ENCODE measurements at places on chromosomes 3 and 15. TPM values are rescaled to one million over a fixed set of nuclear protein-coding genes. Genes with fewer than 3 reads are reported as not detected.

DNA sequence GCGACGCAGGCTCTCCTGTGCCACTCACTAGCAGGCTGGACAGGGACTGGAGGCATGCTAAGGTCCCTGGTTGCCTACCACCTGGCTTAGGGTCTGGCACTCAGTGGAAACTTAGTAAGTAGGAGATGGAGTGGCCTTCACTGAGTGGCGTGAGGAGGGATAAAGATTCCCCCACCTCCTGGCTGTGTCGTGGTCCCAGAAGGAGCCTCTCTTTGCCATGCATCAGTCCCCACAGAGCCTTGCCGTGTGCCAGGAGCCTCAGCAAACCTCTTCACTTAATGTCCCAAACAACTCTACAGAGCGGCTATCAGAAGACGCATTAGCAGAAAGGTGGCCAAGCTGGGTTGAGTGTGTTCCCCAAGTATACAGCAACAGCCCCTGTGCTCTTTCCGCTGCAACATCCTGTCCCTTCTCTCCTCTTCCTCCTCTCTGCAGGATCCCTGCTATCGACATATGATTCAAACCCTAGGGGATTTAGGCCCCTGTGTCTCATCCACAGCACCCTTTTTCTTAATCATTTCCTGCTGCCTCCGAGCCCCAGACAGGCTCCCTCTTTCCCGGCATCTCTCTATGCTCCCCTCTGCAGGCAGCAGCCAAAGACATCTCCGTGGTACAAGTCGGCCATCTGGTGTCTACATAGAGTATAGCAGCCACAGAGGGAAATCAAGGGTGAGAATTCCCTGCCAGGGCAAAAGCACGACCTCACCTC is 66.7 kb downstream of the SLC6A1 start:
- peak; percentile 23 for DNase-seq
- no peaks in the 10 kb centered on the region for H3K36me3 ChIP-seq
- H3K27me3 ChIP-seq = no peaks in the 10 kb centered on the region
- peaks cover 5% of the 10 kb centered on the region for H3K4me1 ChIP-seq
- H3K27ac ChIP-seq = no peak overlapping the region
- H3K4me3 ChIP-seq = no peak overlapping the region

DNA sequence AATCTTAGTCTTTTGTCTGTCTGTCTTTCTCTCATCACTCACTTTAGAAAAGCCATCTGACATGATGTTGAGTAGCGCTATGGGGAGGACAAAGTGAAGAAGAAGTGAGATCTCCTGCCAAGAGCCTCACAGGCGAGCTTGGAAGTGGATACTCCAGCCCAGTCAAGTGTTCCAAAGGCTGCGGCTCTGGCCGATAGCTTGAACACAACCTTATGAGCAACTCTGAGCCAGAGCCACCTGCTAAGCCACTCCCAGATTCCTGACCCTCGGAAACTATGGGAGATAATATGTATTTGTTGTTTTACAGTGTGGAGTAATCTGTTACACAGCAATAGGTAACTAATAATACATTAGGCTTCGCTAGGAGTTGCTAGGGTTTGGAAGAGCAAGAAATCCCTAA is 76.2 kb downstream of the MB21D2 start:
- H3K36me3 ChIP-seq = no peaks in the 10 kb centered on the region
- peaks cover 2% of the 10 kb centered on the region for H3K4me1 ChIP-seq
- DNase-seq = no peak
- no peaks in the 10 kb centered on the region for H3K27me3 ChIP-seq
- H3K4me3 ChIP-seq = no peak overlapping the region

DNA sequence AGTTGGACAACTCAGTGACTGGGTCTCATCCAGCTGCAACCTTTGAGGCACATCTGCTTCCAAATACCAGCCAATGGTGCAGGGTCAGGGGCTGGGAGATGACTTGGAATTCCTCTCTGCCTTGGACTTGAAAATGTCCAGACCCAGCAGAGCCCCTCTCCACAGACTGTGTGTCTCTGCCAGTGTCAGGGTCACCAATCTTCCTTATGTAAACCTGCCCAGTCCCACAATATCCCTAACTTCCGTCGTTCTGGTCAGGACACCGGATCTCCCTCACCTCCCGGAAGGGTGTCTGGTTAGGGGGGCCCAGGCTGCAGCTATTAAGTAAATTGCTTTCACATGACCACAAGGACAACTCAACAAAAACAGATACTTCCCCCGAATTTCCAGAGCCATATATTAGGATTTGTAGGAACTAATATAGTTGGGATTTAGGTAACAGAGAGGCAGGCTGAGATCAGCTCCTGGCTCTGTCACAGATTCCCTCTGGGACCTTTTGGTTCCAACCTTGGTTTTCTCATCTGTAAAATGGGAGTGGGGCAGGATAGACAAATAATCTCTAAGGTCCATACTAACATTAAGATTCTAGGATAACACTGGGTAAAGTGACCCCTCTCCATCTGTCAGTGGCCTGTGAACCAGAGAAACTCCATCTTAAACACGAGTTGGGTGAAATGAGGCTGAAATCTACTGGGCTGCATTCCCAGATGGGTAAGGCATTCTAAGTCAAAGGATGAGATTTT is 30.8 kb downstream of the IGDCC3 start:
- H3K27ac ChIP-seq = no peak overlapping the region
- no peak for DNase-seq
- no peaks in the 10 kb centered on the region for H3K27me3 ChIP-seq
- no peaks in the 10 kb centered on the region for H3K36me3 ChIP-seq
- no peak overlapping the region for H3K4me3 ChIP-seq

IL5RA gene
- total RNA-seq = 1.8 TPM

DNA sequence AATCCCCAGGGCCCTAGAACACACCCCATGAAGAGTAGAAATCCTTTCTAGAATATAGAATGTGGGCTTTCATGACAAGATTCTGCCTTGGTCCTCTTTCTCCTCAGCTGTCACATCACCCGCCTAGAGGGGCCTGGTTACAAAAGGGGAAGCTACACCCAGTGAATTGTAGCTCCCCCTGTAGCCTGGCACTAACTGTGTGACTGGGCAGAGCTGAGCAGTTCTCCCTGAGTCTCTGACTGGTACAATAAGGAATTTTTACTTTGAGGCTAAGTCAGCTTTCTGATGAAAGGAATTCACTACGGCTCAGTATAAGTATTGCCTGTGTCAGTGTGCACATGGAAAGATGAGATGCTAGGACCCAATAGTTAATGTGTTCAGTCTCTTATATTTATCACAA is 28.7 kb upstream of the ZNF148 start:
- peaks cover 3% of the 10 kb centered on the region for H3K4me1 ChIP-seq
- no peak overlapping the region for H3K4me3 ChIP-seq
- H3K36me3 ChIP-seq = no peaks in the 10 kb centered on the region
- no peaks in the 10 kb centered on the region for H3K27me3 ChIP-seq
- no peak for DNase-seq
- H3K27ac ChIP-seq = no peak overlapping the region

ARHGAP11A gene
- total RNA-seq = 0.92 TPM

MINAR1 gene
- total RNA-seq = 1.3 TPM

IQCF5 gene
- not detected for total RNA-seq

DNA sequence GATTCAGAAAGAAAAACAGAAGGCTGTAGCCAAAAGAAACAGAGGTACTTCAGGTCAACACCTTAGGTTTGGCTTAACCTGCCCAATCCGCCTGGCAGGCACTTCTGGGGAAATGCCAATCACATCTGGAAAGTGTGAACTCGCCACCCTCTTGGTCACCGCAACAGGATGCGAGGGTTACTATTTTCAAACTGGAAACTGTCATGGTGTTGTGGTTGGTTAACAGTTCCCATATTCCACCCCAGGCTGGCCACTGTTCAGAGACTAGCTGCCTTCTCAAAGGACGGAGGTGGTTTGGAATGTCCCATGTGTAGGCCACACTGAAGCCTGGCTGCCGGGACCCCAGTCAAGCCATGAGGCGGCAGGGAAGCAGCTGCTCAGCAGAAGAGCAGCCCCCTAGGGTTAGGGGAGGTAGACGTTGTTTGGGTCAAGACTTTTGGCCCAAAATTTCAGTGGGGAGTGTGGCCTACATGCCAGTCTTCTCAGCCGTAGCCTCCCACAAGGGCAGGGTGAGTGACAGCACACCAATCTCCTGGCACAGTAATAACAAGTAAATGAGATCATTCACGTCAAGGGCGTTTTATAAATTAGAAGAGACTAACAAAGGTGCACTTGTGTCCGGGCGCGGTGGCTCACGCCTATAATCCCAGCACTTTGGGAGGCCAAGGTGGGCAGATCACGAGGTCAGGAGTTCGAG is 54.6 kb downstream of the UMPS start:
- H3K4me1 ChIP-seq = peaks cover 41% of the 10 kb centered on the region
- peak overlapping the region; percentile 77 for H3K27ac ChIP-seq
- no peaks in the 10 kb centered on the region for H3K27me3 ChIP-seq
- H3K4me3 ChIP-seq = no peak overlapping the region
- H3K36me3 ChIP-seq = no peaks in the 10 kb centered on the region
- DNase-seq = peak; percentile 36

C2CD4B gene
- total RNA-seq = 8.0 TPM

MED12L gene
- 0.27 TPM for total RNA-seq

ZBBX gene
- total RNA-seq = not detected

GRCh38 chr3:66490214-66490613 is 10.6 kb downstream of the LRIG1 start:
- H3K4me3 ChIP-seq = no peak overlapping the region
- H3K4me1 ChIP-seq = peaks cover 99% of the 10 kb centered on the region
- H3K27me3 ChIP-seq = no peaks in the 10 kb centered on the region
- no peaks in the 10 kb centered on the region for H3K36me3 ChIP-seq

Measured in thoracic aorta (tissue), 2 donors.